ENCODE measurements at places on chromosomes 12 and 14.
A peak's percentile ranks its signal among the peaks of the same experiment; 100 is the strongest.

GRCh38 chr14:42277840-42278239 is 671.2 kb downstream of the LRFN5 start:
- no peak for DNase-seq

DNA sequence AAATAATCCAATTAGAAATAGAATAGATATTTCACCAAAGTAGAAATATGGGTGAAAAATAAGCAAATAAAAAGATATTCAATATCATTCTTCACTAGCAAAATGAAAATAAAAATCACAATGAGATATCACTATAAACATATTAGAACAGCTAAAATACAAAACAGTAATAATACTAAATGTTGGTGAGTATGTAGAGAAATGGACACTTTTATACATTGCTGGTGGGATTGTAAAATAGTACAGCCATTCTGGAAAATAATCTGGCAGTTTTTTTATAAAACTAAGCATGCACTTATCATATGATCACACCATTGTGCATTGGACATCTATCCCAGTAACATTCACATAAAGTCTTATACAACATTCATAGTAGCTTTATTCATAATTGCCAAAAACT is 320.2 kb upstream of the OR4E1 start:
- no peak for DNase-seq

DNA sequence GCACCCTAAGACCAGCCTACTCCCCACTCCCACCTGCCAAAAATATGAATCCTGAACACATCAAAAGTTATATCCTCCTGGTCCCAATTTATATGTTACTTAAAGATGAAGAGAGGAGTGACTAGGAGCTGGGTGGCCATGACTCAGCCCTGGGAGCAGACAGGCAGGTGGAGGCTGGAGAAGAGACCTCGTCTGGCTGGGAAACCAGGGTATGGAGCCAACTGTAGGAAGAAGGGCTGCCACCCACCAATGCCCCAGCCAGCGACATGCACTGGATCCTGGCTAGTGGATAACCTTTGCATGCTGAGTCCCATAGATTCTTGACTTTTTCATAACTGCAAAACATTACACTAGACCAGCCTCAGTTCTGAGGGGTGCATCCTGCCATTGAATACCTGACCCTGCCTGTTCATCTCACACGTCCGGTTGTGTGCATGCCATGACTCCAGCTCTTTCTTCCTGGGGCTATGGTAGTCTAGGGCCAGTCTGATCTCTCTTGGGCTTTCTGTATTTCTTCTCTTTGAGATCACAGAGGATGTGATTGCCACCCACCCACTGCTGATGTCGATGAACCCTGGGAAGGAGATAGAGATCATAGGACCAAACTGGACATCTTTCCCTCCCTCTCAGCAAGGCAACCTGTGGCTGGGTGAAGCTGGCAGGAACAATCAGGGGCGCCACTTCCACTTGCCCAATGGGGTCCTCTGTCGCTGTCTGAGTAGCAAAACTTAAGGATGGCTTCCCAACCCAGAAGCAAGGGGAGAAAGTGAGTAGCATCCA is 69.6 kb upstream of the DDX11 start:
- no peak for DNase-seq

DNA sequence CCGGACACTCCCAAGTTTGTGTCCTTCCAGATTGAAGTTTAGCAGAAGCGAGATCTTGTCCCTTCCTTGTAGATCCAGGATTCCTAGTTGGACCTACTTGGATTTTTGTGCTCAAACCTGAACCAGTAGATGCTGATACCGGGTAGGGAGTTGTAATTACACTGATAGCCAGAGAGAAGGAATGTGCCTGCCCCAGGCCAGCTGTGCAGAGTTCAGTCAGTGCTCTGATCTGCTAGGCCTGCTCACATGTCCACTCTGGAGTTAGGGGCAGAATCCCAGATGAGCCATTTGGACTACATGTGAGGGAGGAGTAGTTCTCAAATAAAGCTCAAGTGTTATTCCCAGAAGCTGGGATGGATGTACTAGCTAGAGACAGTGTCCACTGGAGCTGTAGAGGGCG is 65.7 kb downstream of the PRKCH start:
- no peak for DNase-seq

DNA sequence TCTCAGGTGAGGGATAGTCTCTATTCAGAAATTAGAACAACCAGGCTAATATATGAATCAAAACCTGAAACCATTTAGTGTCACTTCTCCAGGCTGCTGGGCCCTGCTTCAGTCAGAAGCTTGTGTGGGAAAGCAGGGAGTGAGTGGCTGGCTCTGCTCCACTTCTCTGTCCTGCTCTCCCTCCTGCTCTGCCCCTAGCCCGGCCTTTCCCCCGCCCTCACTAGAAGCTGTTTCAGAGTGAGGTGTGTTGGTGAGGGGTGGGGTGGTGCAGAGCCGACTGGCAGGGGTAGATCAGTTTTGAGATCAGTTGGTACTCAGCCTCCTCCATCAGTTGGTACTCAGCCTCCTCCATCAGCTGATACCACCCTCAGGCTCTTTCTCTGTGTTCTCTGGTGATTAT is 7.0 kb upstream of the PPP1R1A start:
- no peak for DNase-seq

GRCh38 chr14:90649083-90649482 is 167.1 kb downstream of the TTC7B start:
- no peak for DNase-seq

- DNase-seq = no peak
Measured at GRCh38 chr12:45727980-45728629, 1.4 kb upstream of the ARID2 start.

GRCh38 chr14:72539661-72540315 is 354.1 kb downstream of the DPF3 start:
- DNase-seq = no peak

DNA sequence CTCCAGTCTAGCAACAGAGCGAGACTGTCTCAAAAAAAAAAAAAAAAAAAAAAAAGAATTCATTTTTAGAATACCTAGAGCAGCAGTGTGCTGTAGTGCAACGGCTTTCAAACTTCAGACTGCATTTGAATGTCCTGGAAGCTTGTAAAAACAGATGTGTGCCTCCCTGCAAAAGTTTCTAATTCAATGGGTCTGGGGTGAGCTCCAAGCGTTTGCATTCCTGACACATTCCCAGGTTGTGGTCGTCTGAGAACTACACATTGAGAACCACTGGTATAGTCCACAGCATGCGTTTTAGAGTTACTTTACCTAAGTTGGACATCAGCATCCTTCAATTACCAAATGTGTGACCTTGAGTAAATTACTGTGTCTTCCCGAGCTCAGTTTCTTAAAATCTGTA is 816.8 kb downstream of the NRXN3 start:
- DNase-seq = no peak

DNA sequence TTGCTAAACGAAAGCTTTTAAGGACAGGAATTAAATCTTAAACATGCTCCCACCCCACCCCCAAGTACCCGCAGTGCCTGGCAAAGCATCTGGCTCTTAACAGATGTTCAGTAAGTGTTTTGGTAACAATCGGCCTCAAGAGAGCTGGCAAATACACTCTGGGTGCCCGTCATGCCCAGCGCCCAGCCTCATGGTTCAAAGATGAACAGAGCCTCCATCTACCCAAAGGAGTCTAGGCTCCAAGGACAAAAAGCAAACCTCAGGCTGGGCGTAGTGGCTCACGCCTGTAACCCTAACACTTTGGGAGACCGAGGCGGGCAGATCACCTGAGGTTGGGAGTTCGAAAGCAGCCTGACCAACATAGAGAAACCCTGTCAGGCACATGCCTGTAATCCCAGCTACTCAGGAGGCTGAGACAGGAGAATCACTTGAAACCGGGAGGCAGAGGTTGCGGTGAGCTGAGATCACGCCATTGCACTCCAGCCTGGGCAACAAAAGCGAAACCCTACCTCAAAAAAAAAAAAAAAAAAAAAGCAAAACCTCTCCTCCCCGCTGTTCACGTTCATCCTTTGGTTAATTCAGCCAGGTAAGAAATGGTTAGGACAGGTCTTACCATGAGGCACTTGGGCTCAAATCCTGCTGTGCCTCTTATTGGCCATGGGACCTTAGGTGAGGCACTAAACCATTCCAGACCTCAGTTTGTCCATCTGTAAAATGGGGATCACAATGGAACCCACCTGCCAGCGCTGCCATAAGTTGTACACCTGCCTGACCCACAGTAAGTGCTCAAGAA is 151.3 kb downstream of the BCL11B start:
- no peak for DNase-seq

GRCh38 chr12:63821781-63822251 is 22.7 kb upstream of the SRGAP1 start:
- peak; percentile 31 for DNase-seq

GRCh38 chr12:100833282-100833681 is 38.7 kb downstream of the ANO4 start:
- no peak for DNase-seq

- DNase-seq = peak; percentile 32
Measured at GRCh38 chr12:118307069-118307954, 65.4 kb downstream of the TAOK3 start.

DNA sequence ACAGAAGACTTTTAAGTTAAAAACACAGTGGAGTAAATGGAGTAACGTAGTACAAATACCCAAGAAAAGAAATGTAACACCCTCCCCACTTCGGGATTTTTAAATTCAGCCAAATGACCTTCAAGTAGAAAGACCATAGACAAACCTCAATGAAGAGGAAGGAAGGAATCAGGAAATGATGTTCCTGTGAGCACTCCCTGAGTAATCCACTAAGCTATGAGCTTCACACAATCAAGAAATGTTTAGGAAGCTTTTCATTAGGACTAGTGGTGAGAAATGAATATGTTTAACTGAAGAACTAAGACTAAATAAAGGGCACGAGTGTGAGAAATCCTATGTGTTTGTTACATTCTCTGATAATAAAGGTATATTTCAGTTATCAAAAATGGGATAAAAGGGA is 10.1 kb downstream of the TCL1A start:
- DNase-seq = no peak

DNA sequence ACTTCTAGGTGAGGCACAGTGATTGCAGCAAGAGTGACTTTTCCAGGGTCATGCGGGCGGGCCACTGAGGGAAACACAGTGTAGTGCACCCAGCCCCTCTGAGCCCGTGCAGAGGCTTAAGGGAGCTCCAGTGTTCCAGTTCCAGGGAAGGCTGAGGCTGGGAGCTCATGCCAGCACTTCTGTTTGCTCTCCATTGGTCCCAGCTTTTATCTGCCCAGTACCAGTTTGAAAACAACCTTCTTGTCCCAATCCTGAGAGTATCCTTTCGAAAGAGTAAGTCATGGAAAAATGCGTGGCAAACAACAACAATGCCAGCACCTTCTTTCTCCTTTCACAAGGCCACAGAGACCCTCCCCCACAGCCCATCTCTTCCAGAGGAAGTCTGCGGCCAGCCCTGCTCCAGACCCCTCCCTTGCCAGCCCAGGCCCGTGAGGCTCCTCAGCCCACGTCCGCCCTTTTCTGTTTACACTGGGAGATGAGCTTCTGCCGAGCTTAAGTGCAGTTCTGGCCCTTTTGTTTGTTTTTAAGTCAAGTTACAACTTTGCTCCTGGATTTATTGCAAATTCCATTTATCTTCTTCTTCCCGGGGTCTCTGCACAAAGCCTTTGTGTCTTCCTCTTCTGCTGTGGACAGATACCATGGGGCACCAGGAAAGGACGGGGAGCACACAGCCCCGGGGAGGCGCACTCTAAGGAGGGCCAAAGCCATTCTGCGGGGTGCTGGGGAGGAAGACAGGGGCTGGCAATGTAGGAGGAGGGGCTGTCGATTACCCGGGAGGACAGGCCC is 185.6 kb downstream of the ZFP36L1 start:
- no peak for DNase-seq

DNA sequence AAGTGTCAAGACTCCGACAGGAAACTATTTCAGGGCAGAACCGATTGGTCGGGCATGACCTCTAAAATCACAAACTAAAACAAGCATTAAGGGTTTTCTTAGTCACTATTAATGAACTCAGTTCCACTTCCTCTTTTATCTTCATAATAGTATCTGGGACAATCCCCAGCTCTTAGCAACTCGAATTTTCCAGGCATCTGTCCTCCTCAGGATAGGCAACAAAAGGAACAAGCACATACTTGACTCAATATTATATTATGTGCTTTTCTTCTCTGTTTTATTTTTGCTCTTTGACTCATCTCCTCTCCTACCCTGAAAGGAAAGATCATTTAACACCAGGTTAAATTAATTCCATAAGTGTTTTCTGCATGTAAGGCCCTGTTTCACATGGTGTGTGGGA is 638.3 kb upstream of the TBX3 start:
- no peak for DNase-seq

DNA sequence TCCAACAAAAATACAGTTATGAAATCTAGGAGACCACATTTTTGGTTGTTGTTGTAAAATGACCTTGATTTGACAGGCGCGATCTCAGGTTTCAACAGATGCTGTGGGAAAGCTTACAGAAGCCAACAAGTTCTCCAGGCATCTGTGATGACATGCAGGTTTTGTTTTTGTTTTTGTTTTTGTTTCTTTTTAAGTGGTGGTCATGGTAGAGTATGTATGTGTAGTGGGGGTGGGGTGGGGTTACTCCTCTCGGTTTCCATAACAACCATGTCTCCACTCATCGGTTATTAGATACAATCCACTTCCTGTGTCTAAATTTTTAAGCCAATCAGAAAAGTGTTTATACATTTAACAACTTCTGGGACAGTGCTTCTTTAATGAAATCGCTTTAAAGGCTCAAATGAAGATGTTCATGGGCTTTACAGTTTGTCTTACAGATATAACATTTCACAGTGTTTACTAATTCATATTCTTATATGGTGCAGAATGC is 199.9 kb upstream of the FOXN3 start:
- no peak for DNase-seq

DNA sequence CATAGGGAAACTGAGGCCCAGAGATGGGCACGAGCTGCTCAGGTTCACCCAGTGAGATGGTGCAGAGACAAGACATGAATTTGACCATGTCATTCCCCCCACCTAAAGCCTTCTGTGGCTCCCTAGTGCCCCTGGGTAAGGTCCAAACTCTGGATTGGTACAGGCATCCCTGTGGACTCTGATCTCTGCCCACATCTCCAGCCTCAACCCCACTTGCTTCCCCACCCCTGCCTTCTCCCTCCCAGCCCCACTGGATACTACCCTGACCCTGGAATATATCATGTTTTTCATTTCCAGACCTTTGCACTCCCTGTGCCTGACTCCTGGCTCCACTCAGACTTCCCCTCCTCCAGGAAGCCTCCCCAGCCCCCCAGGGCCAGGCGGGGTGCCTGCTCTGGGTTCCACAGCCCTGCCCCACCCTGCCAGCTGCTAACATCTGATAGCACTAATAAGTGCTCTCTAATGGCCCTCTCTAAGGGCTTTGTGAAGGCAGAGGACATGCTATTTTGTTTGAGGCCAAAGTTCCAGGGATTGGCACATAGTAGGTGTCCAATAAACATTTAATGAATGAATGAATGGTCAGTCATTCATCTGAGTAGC is 1.1 kb upstream of the SDSL start:
- no peak for DNase-seq

- DNase-seq = peak; percentile 44
Measured at GRCh38 chr12:121579190-121579791, 1.5 kb downstream of the KDM2B start.

DNA sequence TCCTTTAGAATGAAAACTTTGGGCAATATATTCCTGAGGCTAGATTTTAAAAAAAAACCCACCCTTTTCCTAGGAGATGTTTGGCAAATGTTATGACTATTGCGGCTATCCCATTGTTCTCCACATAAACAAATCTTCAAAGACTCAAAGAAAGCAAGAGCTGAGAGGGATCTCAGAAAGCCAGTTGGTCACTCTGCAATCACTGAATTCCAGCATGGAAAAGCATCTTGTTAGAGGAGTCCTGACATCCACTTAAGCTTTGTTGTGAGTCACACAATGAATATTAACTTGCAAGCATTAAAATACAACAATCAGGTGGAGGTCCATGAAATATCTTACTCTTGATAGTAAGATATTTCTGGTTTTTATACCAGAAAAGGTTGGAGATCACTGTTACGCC is 11.0 kb upstream of the PTPRB start:
- no peak for DNase-seq

- no peak for DNase-seq
Measured at GRCh38 chr12:96347130-96347699, 53.0 kb downstream of the CDK17 start.

Measured in heart left ventricle (tissue), 16 donors.